Retinal pigment epithelial cell (primary cell): ENCODE measurements at places on chromosomes 11 and 22.

DNA sequence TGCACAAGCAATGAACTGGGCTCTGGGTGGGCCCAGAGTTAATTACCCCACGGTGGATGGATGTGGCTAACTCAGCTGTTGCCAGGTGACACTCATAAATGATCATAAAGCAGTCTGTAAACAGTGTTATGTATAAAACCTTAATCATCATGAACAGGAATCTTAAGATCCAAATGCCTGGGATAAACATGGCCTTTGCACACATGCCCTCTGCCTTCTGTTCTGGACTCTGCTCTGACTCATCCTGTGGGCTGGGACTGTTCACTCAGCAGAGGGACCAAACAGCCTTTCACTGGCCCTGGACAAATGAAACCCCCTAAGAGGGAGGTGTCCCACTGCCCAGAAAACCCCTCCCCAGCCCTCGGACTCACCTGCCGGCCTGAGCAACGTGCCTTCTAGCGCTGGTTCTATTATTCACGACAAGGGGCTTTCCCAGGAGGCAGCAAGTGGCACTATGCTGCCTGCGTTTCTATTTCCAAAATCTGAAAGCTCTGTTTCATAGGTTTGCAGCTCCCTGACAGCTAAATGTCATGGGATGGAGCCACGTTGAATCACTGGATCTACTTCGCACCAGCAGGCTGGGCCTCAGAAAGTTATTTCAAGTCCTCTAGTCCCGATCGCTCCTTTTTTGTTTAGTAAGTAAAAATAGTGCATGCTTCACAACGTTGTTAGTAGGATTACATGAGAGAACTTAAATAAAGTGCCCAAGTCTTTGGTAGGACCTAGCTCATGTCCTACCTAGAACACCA is 53.0 kb downstream of the LARGE1 start:
- peak; percentile 2 for DNase-seq

- DNase-seq: no peak
Observed at GRCh38 chr22:43526946-43527345, 115.1 kb downstream of the MPPED1 start.

DNA sequence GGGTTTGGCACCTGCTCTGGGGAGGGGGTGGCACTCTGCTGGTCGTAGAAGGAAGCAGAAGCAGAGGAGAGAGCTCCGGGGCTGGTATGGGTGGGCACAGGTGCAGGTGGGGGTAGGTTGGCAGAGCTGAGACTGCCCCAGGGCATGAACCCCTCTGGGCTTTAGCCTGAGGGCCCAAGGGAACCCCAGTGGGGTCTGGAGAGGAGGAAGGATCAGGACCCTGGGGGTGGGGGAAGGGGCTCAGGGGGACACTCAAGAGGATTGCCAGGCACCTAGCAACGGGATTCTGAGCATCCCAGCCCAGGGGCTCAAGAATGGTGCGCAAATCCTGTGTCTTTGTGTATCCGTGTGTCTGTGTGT is 6.3 kb downstream of the ALDH3B2 start:
- no peak for DNase-seq

- peak; percentile 6 for DNase-seq
Observed at GRCh38 chr11:101180481-101180880, 50.9 kb upstream of the PGR start.

- no peak for DNase-seq
Observed at GRCh38 chr11:63622323-63622722, 8.1 kb upstream of the PLAAT3 start.

GRCh38 chr11:67033661-67034166 is 10.8 kb downstream of the SYT12 start:
- DNase-seq: no peak

- no peak for DNase-seq
Observed at GRCh38 chr22:23829845-23830372, 8.9 kb downstream of the DERL3 start.

DNA sequence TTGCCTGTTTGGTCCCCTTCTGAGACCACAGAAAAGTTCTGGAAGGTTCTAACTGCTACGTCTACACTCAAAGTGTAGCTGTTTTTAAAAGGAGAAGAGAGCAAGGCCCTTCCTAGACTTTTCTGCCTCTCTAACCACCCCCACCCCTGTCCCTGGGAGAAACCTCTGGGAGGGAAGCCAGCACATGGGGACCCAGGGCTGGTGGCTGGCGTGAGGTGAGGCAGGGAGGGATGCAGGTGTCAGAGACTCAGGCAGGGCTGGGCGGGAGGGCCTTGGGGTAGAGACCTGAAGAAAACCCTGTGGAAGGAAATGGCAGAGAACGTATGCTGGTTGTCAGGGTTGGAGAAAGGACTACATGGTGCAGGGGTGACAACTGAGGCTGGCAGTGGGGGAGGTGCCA is 26.7 kb downstream of the ARRB1 start:
- DNase-seq: no peak

- DNase-seq: peak; percentile 29
Observed at GRCh38 chr11:69351460-69351859, 57.5 kb downstream of the MYEOV start.

DNA sequence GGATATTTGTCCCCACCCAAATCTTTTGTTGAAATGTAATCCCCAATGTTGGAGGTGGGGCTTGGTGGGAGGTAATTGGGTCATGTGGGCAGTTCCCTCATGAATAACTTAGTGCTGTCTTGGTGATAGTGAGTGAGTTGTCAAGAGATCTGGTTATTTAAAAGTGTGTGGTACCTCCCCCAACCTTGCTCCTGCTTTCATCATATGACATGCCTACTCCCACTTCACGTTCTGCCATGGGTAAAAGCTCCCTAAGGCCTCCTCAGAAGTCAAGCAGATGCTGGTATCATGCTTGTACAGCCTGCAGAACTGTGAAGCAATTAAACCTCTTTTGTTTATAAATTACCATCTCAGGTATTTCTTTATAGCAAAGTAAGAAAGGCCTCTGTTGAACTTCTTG is 30.6 kb downstream of the AAMDC start:
- DNase-seq: no peak

- no peak for DNase-seq
Observed at GRCh38 chr22:23156286-23156685, 11.0 kb downstream of the RAB36 start.

GRCh38 chr22:27918341-27919221 is 475 bp downstream of the PITPNB start:
- peak; percentile 8 for DNase-seq

DNA sequence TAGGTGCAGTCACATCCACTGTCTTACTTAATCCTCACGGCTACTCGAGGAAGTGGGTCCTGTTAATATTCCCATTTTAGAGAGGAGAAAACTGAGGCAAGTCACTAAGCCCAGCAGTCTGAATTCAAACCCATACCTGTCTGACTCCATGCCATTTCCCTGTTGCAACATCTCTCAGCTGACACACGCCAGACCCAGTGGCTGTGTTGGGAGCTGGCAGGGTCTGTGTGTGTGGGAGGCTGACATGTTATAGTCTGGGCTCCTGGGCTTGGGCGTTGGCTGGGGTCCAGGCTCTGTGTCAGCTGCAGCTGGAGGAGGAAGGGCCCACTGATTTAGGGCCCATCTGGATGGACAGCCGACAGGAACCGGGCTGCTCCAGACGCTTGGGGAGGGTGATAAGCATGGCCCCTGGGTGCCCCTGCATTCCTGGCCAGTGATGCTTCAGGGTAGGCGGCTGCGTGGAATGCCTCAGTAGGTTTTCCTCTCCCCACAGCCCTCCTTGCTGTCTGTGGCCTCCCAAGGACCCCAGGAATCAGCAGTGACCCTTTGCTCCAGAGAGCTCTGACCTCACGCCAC is 562.5 kb downstream of the MN1 start:
- DNase-seq: peak; percentile 96

GRCh38 chr11:37804666-37805065 is 1206.6 kb upstream of the RAG2 start:
- no peak for DNase-seq

DNA sequence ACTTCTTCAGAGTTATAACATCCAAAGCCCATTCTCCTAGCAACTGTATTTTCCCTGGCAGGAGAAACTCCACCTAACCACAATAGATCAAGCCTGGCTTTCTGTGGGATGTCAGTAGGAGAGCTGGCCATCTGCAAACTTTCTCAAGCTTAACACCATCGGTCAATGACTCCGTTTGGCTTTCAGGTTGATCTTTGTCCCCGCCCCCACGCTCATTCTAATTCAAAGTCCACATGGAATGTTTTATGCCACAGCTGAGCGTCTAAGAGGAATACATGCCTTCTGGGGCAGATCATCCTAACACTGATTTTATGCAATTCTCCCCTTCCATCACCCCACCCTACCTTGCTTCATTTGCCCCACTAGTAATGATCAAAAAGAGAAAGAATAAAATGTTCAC is 4.8 kb downstream of the GVQW3 start:
- DNase-seq: no peak

DNA sequence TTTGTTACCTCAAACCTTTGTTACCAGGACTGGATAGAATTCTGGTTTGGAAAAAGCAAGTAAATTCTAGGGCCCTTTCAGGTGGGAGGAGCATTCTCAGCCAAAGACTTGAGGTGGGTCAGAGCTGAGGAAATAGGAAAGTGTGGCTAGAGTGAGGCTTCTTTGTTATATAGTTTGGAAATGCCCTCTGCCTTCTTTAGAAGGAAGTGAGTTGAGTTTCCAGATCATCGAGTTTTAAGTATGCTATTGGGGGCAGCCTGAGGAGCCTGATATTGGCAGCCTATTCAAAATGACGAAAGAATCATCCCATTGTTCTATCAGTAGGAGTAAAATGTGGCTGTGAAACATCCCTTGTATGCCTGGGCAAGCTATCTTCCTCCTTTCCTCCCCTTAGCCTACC is 134.1 kb downstream of the ARHGAP42 start:
- no peak for DNase-seq

GRCh38 chr22:36856121-36856791 is 4.5 kb upstream of the NCF4 start:
- DNase-seq: peak; percentile 41

DNA sequence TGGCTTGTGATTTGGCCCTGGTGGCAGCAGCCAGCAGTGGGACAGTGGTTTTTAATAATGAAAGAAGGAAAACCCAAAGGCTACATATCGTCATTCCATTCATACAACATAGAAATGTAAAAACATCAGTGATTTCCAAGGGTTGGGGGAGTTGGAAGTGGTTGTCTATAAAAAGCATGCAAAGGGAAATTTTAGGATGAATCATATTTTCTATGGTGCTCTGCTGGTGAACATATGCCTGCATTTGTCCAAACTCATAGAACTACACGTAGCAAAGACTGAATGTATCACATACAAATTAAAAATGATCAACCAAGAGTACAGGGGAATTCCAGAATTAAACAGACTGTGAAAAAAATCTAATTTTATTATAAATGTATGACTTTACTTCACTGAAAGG is 11.1 kb downstream of the OR5B3 start:
- no peak for DNase-seq

GRCh38 chr22:39024519-39025308 is 3.8 kb downstream of the APOBEC3D start:
- DNase-seq: no peak

GRCh38 chr11:123159183-123159857 is 35.7 kb downstream of the CLMP start:
- DNase-seq: peak; percentile 55

- no peak for DNase-seq
Observed at GRCh38 chr11:66068154-66068821, 1.8 kb upstream of the PACS1 start.

DNA sequence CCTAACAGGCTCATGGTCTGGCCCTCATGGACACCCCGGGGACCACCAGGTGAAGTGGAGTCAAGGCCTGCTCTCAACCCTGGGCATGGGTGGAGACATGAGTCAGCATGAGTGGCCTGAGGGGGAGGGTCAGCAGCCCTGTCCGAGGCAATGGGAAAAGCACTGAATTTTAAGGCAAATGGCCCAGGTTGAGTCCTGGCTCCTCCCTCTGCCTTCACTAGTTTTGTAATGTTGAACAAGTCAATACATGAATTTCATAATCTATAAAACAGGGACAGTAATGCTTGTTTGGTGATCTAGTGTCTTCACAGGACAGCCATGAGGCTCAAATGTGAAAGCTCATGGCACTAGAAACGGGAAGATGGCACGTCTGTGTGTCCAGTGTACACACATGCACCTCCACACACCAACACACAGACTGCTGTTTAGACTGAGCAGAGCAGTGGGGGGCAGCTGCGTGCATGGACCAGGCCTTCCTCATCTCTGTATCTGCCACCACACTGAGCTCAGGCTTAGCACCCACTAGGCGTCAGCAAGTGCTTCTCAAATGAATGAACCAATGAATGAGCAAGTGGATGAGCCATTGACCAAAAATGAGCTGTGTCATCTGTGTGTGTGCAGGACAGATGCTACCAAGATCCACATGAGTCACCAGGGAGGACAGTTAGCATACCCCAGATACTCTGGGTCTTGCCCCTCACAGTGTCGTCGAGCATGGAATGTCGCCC is 63.4 kb downstream of the NRXN2 start:
- no peak for DNase-seq

GRCh38 chr22:46391486-46392136 is 56.1 kb downstream of the TRMU start:
- no peak for DNase-seq

DNA sequence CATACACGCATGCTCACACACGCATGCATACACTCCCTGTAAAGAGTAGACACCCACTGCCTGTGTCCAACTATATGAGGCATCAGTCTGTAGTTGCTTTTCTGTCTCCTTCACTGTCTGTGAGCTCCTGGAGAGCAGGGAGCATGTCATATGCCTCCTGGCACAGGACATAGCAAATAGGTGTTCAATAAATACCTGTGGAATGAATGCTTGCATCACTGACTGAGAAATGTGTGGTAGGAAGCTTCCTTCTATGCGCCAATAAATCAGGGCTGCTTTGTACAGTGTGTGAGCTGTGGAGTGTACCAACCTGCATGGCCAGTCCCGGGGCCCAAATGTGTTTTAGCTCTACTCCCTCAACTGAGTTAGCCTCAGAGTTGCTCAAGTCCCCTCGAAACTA is 37.2 kb upstream of the NAV2 start:
- no peak for DNase-seq

GRCh38 chr22:26587991-26588613 is 1.8 kb downstream of the TPST2 start:
- no peak for DNase-seq

- DNase-seq: no peak
Observed at GRCh38 chr11:129813231-129813791, 2.3 kb upstream of the TMEM45B start.

- DNase-seq: no peak
Observed at GRCh38 chr11:110050201-110050506, 43.0 kb upstream of the ZC3H12C start.

GRCh38 chr11:61912530-61912898 is 4.9 kb downstream of the RAB3IL1 start:
- DNase-seq: no peak

- no peak for DNase-seq
Observed at GRCh38 chr22:19892257-19892879, 37.7 kb upstream of the GNB1L start.

- no peak for DNase-seq
Observed at GRCh38 chr11:85723088-85723487, 37.1 kb upstream of the CCDC89 start.

DNA sequence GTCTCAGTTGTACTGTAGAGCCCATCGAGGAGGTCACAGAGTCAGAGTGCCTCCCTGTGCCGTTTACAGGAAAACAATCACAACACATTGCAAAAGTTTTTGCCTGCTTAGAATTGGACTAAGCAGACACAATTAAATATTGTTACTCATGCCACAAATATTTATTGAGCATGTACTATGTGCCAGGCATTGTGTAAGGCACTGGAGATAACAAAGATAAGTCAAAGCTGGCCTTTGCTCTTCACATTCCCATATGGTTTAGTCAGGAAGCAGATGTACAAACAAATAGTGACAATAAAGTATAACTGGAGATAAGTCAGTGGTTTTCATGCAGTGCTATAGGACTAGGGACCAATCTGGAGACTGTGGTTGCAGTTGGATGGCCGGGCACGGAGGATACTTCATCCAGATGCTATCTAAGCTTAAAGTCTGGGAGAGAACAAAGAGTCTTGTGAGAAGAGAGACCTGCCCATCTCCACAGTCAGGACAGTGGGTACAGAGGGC is 550.7 kb downstream of the INSC start:
- no peak for DNase-seq
